ENCODE measurements at places on chromosomes 4 and X.

DNA sequence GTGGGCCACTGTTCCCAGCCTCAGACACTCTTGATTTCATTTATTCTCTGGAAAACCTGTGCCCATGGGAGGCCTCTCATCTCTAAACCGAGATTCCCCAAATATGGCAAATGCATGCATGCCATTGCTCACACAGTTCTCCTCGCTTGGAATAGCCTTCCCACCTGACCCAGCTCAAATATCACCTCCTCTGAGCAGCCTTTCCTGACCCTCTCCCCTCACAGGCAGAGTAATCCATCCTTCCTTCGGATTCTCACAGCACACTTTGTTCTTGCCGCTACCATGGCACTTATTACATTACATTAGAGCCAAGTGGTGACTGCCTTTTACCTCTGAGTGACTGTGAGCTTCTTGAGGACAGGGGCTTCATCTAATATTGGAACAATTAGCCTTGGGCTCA, 209.5 kb downstream of the HS6ST2 start:
- no peak for DNase-seq

DNA sequence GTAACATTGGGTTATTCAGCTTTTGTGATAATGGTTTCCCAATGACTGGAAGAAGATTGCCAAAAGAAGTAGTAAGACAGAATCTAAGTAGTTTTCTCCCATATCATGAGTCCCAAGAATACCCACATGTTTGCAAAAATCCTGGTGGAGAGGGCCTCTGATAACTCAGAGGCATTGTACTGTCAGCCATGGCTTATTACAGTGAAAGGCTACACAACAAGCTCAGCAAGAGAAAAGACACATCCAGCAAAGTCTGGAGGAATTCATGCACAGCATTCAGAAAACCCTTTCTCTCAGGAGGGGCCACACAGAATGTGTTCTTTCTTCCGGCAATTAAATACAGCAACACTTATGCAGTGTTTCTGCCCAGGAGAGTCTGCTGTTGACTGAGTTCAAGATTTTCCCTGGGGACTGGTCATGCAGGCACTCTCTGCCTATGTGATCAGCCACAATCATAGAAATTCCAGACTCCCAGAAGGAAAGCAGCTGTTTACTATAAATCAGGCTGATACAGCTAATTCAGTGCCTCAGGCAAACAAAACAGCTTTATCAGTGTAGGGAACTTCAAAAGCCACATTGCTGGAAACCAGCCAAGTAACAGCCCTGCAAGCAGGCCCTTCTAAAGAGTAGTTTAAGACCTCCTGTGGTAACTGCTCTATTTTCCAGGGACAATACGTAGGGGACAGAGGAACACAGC, 937.1 kb downstream of the CCSER1 start:
- DNase-seq, result peak; percentile 42

- no peak for DNase-seq
Observed at GRCh38 chrX:150334981-150335380, 28.1 kb upstream of the MAMLD1 start.

DNA sequence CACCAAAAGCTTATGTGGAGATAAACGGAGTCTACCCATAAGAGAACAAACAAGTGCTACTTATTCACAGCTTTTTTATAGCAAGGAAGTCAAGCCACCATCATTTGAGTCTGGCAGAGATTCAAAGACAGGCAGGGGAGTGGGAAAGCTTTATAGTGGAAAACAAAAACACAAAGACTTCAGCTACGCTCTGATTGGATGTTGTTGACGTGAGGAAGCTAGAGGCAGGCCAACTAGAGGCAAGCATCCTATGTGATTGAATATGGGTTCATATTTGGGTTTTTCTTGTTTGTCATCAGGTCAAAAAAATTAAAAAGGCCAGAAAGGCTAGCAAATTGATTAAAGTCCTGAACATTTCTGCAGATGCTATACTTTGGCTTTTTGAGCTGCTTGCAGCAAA, 719 bp upstream of the TCEAL4 start:
- no peak for DNase-seq

GRCh38 chr4:13306356-13306755, 177.8 kb downstream of the RAB28 start:
- no peak for DNase-seq

GRCh38 chr4:3310301-3311094, 17.7 kb downstream of the RGS12 start:
- DNase-seq, result no peak

DNA sequence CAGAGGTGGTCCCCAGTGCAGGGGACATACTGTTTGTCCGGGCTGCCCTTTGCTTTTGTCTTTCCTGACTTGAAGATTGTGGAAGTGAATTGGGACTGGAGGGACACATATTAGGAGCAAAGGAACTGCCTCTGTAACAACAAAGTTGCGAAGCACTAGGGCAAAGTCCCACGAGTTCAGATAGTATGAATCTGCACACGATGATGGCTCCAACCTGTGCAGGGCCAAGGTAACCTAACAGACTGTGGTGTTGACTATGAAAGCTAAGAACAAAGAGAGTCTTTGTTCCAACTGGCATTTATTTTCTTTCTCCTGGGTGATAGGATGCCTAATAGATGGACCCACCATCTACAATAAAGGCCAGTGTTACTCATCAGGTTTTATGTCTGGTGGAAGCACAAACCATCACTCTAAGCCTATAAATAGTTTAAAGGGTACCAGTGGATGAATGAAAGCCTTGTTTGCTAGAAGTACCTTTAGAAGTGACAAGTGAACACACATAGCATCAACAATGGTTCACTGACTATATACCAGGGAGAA, 71.8 kb downstream of the TMA16 start:
- DNase-seq, result no peak

DNA sequence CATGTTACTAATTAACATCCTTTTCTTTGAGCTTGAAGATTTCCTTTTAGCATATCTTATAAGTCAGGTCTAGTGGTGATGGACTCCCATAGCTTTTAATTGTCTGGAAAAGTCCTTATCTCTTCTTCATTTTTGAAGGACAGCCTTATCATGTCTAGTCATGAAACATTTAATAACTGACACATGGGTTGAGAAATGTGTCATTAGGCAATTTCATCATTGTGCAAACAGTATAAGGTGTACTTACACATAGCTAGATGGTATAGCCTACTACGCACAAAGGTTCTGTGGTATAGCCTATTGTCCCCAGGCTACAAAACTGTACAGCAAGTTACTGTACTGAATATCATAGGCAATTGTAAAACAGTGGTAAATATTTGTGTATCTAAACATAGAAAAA, 34.5 kb upstream of the ALG13 start:
- DNase-seq, result no peak

GRCh38 chr4:158035662-158036195, 137.1 kb downstream of the GASK1B start:
- no peak for DNase-seq

DNA sequence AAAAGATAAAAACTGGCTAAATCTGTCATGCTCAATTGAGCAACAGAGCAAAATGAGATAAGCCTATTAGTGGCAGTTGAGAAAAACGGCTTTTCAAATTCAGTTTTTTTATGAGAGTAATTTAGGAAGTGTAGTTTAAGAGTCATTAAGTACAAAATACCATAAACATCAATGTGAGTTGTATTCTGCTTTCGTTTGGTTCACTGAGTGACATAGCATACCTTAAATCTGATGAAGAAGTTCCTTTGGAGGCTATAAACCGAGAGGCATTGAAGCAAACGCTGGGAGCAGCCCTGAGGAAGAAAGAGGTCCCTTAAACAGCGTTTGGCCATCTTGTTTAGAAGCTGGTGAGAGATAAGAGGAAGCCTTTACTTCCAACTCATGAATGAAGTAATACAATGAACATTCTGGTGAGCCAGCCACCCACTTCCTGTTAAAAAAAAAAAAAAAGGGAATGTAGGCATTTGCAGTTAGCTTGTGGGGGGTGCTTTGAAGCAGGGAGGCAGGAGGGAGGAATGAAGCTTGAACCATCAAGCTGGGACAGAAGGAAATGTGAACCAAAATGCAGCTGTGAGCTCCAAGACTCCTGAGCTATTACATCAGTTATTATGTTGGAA, 132.3 kb downstream of the ZNF330 start:
- DNase-seq, result peak; percentile 91

GRCh38 chr4:92050875-92051274, 252.9 kb upstream of the GRID2 start:
- DNase-seq, result no peak

GRCh38 chr4:11439836-11440235, 11.1 kb upstream of the HS3ST1 start:
- peak; percentile 74 for DNase-seq

- no peak for DNase-seq
Observed at GRCh38 chr4:151673908-151674520, 86.8 kb downstream of the GATB start.

- no peak for DNase-seq
Observed at GRCh38 chr4:169899295-169899694, 126.9 kb downstream of the MFAP3L start.

DNA sequence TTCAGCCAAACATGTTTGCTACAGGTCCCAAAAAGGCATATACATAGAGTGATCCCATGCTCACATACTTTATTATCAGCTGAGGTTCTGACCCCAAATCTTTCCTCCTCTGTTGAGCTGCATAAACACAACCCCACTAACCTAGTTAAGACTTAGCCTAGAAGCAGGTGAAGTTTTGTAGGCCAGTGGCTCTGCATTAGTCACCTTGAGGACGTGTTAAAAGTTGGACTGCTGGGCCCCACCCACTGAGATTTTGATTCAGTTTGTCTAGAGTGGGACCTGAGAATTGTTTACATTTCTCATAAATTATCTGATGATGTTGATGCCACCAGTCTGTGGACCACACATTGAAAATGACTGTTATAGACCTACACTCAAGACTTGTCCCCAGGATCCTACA, 43.8 kb upstream of the GAB1 start:
- no peak for DNase-seq

GRCh38 chrX:79477691-79478090, 110.6 kb upstream of the ITM2A start:
- no peak for DNase-seq

GRCh38 chr4:158856852-158857251, 88.0 kb downstream of the FNIP2 start:
- peak; percentile 33 for DNase-seq

GRCh38 chr4:98232202-98232601, 29.0 kb upstream of the RAP1GDS1 start:
- peak; percentile 84 for DNase-seq

- DNase-seq, result no peak
Observed at GRCh38 chr4:95091272-95091671, 333.5 kb downstream of the BMPR1B start.

DNA sequence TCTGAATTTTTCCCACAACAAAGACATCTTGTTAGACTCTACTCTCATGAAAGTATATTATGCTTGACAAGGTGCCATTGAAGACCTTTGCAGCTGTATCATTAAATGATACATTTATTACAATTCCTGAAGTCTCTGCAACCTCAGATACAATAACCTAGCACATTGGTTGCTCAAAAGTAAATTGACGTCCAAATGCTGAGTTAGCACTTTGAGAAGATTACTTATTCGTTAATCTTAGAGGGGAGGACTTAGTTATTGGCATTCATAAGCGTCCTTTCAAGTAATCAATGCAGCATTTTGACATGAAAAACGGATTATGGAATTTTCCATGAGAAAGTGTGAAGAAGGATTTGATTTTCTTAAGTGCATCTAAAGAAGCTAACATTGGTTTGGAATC, 151.6 kb downstream of the ARSF start:
- no peak for DNase-seq

GRCh38 chr4:158809611-158810486, 41.0 kb downstream of the FNIP2 start:
- DNase-seq, result peak; percentile 88

- DNase-seq, result no peak
Observed at GRCh38 chrX:9291629-9292028, 173.2 kb upstream of the TBL1X start.

DNA sequence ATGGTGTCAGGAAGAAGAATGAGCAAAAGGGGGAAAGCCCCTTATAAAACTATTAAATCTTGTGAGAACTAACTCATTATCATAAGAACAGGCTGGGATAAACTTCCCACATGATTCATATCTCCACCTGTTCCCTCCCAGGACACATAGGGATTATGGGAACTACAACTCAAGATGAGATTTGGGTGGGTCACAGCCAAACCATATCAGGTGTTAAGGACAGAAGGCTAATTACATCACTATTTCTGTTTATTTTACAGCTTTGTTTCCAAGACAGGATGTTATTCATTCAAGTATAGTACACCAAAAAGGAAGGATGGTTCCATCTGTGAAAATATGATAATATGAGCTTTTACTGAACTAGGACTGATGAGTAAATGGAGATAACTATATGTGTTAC, 63.7 kb upstream of the ARSJ start:
- DNase-seq, result no peak

GRCh38 chr4:7415927-7416686, 18.6 kb downstream of the PSAPL1 start:
- no peak for DNase-seq

GRCh38 chrX:150533863-150534262, 34.6 kb upstream of the MTM1 start:
- no peak for DNase-seq

GRCh38 chrX:26918631-26919030, 544.5 kb downstream of the PPP4R3C start:
- DNase-seq, result no peak

- DNase-seq, result peak; percentile 53
Observed at GRCh38 chrX:140918398-140919038, 83.9 kb upstream of the SPANXB1 start.

DNA sequence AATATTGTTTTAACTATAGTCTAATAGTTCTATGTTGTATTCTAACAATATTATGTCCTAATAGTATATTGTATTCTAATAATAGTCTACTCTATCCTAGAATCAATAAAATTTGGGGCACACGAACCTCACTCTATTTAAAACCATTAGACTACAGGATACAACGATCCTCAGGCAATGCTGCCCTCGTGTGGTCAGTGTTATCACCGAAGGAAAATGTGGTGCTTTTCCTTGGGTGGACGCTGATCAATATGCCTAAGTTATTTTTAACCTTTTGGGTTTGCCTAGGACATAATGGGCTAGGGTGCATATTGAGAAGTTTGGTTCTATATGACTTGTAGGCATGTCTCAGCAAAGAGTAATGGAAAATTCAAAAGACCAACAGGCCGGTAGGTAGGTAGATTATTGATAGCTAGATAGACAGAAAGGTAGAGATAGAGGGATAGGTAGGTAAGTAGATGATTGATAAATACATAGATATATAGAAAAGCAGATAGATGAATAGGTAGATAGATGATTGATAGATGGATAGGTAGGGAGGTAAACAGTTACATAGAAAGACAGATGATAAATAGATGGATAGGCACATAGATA, 75.1 kb downstream of the PRKX start:
- DNase-seq, result peak; percentile 40

DNA sequence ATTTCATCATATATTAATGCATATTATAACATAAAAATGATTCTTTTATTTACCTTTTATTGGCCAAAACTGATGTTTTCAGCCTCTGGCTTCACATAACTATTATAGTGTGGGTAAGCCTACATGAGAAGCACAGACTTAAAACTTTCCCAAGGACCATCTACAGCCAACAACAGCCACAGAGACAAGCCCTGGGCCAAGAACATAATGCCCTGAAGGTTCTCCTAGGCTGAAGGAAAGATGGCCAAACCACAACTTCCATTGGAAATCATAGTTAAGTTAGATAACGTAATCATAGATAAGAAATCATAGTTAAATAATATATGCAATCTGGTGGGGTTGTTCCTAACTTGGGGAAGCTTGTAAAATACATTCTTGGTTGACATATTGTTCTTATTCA, 280.0 kb upstream of the EMCN start:
- DNase-seq, result no peak

All from suppressor macrophage (primary cell).